Activated T-cell treated with anti-CD3 and anti-CD28 coated beads for 4 hours (primary cell): ENCODE measurements at places on chromosomes 6 and 20.

DNA sequence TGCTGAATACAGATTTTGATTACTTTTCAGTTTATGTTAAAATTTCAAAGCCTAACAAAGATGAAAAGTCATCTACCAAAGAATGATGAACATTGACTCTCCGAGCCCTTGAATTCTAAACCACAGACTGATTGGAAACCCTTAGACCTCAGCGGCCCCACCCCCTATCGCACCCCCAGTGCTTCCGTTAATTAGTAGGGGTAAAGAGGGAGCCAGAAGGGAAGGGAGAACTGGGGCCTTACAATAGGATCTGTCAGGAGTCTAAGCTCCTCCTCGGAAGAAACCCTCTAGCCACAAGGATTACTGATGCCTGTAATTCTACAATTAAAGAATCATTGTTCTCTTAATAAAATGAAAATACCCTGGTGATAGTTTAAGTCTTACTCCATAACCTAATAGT lies 79.7 kb upstream of the JARID2 start:
- DNase-seq, result no peak

- no peak for DNase-seq
Observed at GRCh38 chr6:1296542-1296941, 15.4 kb upstream of the FOXQ1 start.

GRCh38 chr6:5999688-6000608 lies 6.8 kb downstream of the NRN1 start:
- no peak for DNase-seq

GRCh38 chr20:4350096-4350495 lies 334.7 kb upstream of the RNF24 start:
- no peak for DNase-seq

GRCh38 chr6:79613912-79614311 lies 17.2 kb upstream of the SH3BGRL2 start:
- no peak for DNase-seq
